Urothelium cell line (cell line): ENCODE measurements at places on chromosomes 2 and 18.

DNA sequence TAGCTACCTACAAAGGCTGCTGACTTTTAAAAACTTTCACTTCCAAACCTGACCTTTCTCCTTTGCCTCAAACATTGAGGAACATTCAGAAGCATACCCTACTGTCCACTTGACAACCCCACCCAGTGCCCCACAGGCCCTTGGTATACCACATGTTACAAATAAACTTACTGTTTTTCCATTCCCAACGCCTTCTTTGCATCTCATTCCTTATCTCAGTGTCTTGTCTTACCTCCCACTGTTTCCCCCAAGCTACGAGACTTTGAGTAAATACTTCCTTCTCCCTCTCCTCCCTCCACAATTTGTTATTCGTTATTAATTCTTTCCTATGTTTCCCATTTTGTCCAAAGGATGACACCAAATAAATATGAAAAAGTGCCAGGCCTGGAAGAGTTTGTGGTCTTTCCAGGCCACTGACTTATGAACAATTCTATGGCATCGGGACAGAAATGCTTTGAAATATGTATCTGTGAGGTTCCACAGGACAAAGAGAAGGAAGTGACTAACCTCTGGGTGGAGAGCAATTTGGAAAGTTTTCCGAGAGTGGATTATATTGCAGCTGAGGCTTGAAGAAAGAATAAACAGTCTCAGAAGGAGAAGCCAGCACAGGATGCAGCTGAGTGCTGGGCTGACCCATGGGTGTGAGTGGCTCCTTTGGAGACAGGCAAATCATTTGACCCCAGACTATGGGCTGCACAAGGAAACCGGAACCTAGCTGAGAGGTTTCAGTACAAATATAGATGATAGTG lies 409.0 kb downstream of the LPIN1 start:
- peak; percentile 58 for DNase-seq

- DNase-seq, result no peak
These were observed 62.1 kb upstream of the XDH start for GRCh38 chr2:31476511-31477180.

DNA sequence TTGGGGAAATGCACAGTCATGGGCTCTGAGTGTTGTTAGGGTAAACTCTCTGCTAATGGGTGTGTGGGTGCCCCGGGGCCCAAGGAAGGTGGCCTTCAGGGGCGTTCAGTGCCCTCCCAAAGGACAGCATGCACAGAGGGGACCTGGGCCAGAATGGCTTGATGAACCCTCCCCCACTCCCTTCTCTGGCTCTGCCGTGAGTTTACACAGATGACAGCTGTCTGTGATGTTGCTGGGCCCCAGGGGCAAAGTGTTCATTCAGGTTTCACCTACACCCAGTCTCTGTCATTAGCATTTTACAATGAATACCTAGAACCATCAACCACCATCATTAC lies 3.2 kb downstream of the NPPC start:
- no peak for DNase-seq

- no peak for DNase-seq
These were observed 68.1 kb downstream of the CDH2 start for GRCh38 chr18:28108814-28109213.

DNA sequence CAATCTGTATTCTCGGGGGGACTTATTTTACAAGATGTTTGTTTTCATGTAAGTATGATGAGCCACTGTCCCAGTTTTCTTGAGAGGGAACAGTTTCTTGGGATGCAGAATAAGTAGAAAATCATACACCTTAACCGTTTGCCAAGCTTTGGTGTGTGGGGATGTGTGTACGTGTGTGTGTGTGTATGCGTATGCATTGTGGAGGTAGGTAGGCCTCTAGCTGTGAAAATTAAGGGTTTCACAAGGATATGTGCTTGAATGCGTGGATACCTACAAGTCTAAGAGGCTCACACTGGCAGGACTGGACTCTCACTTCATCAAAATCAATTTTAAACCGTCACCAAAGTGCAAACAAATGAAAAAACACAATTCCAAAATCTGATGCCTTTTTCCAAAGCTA lies 204.2 kb upstream of the RBMS1 start:
- no peak for DNase-seq

DNA sequence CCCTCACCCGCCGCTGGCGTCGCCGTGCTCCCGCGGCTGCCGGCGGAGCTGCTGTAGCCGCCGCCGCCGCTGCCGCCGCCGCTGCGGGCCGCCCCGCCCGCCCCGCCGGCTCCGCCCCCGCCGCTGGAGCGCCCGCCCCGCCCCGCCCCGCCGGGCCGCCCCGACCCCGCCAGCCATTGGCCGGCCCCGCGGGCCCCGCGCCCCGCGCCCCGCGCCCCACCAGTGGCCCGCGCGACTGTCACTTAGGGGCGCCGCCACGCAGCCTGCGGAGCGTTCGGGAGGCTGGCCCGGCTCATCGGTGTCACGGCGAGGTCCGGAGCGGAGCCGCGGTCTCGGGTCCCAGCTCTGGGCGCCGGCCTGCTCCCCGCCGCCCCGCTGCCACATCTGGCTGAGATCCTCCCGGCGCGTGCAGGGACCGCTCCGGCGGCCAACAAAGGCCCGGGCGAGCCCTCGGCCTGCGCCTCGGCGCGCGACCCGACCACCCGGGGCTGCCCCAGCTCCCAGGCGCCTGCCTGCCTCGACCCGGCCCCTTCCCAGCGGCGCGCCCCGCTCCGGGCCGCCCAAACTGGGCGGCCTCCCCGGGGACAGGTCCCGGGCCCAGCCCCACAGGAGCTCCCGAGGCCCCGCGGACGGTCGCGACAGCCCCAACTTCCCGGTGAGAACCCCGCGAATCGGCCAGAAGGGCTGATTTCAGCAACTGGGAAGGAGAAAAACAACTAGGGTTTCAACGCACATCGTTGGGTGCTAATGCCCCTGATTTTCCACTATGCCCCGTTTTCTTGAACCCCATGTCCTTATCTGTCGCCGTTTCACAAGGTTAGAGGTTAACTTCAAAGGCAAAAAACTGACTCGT lies at the start of gene MGAT4A:
Gene MGAT4A (minus strand): TSS at position 92 of the 853 bp plus-strand sequence. CDS start 4,800 bp downstream, outside the sequence.
- DNase-seq, result peak; percentile 87

- DNase-seq, result no peak
These were observed 7.6 kb upstream of the FARSB start for GRCh38 chr2:222663479-222663878.

GRCh38 chr18:48293954-48294898 lies 115.0 kb downstream of the ZBTB7C start:
- DNase-seq, result no peak

DNA sequence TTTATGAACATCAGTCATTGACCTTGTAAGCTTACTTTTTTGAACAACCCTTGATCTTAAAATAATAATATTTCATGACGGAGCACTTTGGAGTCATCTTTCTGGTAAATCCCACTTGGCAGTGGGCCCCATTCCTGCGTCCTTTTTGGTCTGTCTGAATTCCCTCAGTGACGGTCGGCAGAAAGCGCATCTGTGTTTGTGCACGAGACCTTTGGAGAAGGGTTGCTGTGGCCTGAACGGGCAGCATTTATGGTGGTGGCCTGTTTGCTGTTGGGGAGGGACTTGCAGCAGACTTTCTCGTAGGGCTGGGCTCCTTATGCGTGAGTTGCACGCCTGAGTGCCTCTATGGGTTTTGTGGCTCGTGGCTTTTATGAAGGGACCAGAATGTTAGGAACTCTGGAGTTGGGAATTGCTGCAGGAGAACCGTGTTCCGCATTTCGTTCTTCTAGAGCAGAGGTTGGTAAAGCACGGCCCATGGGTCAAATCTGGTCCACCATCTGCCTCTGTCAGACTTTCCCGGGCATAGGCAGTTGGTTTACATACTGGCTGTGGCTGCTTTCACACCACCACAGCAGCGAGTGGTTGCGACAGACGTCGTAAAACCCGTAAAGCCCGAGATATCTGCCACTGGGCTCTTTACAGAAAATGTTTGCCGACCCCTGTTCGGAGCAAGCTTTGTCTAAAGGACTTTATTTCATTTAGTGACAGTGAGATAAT lies 30.8 kb downstream of the LPIN1 start:
- no peak for DNase-seq

DNA sequence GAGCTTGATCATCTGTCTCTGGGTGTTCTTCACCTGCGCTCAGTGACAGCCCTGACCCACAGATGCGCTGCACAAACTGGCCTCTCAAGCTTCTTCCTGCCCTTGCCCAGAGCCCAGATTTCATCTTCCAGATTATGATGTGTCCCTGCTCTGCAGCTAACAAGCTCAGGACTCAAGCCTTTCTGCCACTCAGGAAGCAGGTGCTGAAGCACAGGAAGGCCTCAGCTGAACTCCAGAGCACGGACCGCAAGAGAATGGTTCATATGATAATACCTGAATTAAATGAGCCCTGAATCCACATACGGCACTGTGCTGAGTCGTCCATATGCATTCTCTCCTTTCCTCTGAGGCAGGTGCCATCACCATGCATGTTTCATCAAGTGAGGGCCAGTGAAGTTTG lies 3.8 kb downstream of the CD207 start:
- DNase-seq, result no peak

DNA sequence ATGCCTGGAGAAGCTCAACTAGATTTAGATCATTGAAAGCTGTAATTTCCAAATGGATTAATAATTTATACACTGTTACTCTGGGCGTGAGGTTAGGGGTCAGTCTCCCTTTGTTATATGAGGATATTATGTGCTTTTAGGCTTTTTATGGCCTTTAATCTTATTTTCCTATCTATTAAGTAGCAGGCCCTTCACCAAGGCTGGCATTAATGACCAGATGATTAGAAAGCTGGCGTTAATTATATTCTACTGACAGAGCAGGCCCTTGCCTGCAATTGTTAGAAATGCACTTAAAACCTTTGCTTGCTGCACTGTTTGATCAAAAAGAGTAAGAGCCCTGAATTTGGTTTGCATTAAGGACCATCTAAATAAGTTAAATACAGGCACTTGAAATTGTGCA lies 75.3 kb downstream of the EPAS1 start:
- no peak for DNase-seq

DNA sequence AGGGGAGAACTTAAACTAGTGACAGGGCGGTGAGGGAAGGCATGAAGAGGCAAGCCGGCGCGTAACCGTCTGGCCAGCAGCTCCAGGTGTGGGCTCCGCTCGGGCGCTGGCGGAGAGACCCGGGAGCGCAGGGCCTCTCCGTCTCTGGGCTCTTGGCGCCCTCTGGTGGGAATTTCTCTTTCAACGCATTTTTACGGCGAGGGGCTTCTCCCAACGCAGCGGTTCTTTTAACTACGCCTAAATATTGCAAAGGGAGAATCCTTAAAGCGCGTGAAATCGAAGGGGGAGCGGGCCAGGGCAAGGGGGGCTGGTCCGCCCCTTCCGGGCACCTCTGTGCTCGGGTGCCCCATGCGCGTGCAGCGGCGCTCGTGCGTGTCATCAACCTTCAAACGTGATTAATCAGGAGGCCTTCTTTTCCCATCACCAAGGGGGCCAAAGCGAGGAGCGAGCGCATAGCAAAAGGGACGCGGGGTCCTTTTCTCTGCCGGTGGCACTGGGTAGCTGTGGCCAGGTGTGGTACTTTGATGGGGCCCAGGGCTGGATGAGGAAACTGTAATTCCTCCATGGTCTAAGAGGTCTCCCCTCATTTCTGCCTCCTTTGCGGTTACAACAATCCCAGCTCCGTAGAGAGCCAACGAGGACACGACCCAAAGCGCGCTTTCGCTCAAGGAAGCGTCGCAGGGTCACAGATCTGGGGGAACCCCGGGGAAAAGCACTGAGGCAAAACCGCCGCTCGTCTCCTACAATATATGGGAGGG lies 762 bp upstream of the GAD1 start:
- DNase-seq, result peak; percentile 85

GRCh38 chr2:120287183-120288015 lies 34.7 kb downstream of the RALB start:
- no peak for DNase-seq

DNA sequence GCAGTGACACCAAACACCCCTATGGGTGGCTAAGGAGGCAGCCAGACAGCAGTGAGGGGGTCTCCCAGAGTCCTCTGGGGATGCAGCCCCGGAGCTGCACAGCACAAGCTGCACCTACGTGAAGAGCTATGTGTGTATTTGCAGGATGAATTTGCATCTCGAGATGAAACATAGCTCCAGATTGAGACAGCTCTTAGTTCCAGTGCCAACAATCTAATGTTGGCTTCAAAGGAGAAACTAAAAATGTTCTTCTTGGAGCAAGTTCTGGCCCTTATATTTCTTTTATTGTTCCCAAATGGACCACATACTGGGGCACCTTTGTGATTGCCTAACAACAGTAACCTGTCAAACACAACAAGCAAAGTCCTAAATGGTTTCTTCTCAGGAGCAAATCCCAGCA lies 233.9 kb downstream of the SLC4A3 start:
- DNase-seq, result no peak

GRCh38 chr2:147641651-147642050 lies 203.2 kb upstream of the ACVR2A start:
- DNase-seq, result no peak

DNA sequence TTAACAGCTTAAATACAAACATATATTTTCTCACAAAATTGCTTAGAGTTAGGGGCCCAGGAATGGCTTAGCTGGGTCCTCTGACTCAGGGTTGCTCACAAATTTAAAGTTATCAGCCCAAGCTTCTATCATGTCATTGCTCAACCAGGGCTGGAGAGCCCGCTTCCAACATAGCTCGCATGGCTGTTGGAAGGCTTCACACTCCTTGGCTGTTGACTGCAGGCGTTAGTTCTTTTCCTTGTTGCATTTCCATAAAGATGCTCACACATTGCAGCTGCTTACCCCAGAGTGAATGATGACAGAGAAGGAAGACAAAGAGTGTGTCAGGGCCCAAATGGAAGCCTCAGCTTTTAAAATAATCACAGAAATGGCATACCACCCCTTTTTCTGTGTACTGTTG lies 62.9 kb upstream of the TFPI start:
- no peak for DNase-seq

GRCh38 chr2:49226360-49226759 lies 72.0 kb upstream of the FSHR start:
- DNase-seq, result no peak

- no peak for DNase-seq
These were observed 117.1 kb downstream of the KLHL29 start for GRCh38 chr2:23502096-23502495.

DNA sequence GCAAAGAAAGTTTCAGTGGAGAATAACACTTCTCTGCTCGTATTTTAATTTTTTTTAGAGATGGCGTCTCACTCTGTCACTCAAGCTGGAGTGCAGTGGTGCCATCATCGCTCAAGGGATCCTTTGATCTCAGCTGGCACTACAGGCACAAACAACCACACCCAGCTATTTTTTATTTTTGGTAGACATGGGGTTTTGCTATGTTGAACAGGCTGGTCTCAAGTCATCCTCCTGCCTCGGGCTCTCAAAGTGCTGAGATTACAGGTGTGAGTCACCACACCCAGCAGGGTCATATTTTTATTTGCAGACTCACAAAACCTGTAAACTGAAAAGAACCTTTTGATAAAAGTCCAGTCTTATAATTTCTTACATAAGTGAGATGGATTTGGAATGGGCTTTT lies 2.6 kb downstream of the TRAK2 start:
- DNase-seq, result no peak
